ENCODE measurements at places on chromosomes 2 and 18.
A peak's percentile ranks its signal among the peaks of the same experiment; 100 is the strongest.

DNA sequence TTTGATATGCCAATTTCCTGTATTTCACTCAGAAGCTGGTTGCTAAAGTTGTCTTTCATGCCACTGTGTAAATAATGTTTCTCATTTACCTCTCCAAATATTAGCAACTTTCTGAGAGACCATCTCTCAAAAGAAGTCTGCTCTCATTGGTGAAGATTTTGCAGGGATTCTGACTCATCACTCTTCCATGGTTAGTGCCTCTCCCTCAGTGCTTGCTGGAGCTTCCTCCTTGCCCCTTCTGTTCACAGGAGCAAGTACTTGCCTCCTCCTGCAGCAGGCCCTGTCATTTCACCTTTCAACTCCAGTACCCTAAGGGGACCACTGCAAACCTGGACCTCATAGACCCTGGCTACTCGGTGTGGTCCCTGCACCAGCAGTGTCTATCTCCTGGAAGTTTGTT is 168.8 kb downstream of the ZNF385B start:
- DNase-seq, result no peak

GRCh38 chr2:101949304-101949703 is 42.5 kb upstream of the IL1R2 start:
- DNase-seq, result no peak

GRCh38 chr2:233480490-233481202 is 85.9 kb downstream of the USP40 start:
- no peak for DNase-seq

DNA sequence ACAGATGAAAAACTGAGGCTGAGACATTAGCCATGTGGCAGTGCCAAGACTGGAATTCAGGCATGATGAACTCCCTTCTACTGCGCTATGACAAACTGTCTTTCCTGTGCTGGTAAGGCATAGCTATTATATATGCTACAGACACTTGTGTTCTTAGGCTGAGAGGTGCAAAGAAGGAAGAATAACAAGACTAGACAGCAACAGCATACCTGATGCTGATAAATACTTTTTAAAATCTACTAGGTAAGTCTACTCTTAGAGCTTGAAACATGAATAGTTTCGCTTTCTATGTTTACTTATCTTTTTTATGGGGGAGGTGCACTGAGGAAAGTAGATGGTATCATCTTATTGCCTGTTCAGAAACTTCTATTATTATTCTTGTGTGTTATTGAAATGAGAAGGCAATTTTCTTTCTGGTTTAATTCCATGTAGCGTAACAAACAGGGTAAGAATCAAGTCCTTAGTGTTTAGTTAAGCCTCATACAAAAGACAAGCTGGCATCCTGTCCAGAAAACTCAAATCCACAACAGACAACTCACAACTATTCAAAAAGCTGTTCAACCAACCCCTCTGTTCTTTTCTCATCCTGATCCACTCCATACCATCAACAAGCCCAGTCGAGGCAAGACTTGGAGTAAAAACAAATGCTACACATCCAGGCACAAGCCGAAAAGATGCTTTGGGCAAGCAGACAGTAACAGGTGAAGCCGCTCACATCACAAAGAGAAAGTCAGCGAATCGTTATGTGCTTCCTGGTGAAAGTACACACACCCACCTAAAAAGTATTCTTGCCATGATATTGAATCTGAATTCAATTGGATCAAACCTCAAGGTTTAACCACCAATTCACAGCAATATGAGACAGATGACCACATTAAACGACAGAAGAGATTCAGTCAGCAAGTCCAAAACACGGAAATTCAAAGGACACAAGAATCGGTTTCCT is 1.5 kb downstream of the TTC32 start:
- peak; percentile 28 for DNase-seq

- DNase-seq, result no peak
These were observed 100.1 kb upstream of the RNF152 start for GRCh38 chr18:61992923-61993322.

DNA sequence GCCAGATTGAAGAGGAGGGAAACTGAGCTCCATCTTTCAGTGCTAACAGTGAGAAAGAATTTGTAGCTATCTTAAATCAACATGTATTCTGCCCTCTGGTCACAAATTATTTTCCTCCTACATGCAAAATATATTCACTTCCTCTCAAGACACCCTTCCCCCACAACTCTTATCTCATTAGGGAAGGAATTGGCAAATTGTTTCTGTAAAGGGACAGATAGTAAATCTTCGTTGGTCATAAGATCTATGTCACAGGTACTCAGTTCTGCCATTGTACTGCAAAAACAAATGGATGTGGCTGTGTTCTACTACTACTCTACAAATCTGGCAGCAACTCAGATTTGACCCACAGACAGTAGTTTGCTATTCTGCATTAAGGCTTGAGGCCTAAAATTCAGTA is 53.0 kb upstream of the CYP20A1 start:
- DNase-seq, result no peak

GRCh38 chr18:27769152-27769551 is 407.8 kb downstream of the CDH2 start:
- no peak for DNase-seq

GRCh38 chr2:1965726-1966125 is 221.4 kb upstream of the PXDN start:
- no peak for DNase-seq

DNA sequence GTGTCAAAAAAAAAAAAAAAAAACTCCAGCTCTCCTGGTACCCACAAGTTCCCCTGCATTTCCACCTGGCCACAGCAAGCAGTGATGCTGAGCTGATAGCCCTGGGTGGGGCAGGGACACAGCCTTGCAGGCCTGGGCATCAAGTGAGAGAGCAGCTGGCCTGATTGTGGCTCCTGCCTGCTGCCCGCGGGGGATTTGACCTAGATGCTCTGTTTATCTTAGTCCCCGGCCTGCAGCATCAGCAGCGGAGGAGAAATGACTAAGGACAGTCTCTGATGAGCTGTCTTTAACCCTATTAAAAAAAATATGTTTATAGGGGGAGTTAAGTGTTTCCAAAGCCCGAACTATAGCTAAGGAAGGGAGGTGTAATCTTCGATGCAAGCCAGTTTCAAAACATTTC is 102.6 kb downstream of the MTCL1 start:
- no peak for DNase-seq

DNA sequence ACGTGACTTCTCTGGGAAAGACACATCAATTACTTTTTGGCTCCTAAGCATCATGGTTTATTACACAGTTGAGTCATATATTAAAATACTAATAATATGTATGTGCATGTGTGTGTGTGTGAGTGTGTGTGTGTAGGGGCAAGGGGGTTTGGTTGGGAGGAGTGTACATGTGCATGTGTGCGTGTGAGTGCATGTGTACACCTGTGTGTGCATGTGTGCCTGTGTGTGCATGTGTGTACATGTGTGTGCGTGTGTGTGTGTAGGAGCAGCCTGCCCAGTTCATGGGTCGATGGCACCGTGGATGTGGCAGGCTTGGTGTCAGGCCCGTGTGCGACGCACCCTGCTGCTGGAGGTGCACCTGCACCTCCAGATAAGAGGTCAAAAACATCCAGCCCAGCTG is 99.0 kb upstream of the SNTG2 start:
- no peak for DNase-seq

DNA sequence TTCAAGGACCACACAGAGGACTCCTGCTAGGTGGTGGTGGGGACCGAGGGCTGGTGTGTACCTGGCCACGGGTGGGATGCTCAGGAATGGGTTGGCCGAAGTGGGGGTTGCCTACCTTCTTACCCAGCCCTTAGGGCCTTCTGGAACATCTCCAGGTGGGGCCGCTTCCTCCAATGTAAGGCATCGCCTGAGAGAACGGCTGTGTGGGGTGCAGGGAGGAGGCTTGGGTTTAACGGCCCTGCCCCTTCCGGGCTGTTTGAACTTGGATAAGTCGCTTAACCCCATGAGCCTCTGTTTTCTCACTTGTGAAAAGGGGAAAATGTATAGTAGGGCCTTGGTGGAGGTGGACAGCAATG is 35.0 kb downstream of the EMILIN2 start:
- DNase-seq, result no peak

- peak; percentile 70 for DNase-seq
These were observed 70.1 kb downstream of the QPCT start for GRCh38 chr2:37414470-37414949.

DNA sequence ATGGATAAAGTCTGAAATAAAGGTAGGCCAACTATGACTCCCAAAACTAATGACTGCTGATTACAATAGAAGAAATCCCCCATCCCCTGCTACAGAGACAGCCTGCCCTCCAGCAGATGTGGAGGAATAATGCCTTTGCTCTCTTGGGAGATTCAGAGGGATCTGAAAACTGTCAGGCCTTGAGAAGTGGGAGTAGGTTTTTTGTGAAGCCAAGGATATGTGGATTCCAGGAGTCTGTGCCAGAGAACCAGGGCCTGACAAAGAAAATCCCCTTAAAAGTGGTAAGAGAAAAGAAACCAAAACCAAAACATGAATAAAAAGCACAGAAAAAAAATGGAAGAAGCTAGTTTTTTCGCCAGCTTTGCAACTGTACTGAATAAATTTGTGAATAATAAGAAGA is 397.6 kb downstream of the ZNF521 start:
- no peak for DNase-seq

GRCh38 chr2:102484310-102485061 is 11.5 kb downstream of the SLC9A4 start:
- DNase-seq, result no peak

DNA sequence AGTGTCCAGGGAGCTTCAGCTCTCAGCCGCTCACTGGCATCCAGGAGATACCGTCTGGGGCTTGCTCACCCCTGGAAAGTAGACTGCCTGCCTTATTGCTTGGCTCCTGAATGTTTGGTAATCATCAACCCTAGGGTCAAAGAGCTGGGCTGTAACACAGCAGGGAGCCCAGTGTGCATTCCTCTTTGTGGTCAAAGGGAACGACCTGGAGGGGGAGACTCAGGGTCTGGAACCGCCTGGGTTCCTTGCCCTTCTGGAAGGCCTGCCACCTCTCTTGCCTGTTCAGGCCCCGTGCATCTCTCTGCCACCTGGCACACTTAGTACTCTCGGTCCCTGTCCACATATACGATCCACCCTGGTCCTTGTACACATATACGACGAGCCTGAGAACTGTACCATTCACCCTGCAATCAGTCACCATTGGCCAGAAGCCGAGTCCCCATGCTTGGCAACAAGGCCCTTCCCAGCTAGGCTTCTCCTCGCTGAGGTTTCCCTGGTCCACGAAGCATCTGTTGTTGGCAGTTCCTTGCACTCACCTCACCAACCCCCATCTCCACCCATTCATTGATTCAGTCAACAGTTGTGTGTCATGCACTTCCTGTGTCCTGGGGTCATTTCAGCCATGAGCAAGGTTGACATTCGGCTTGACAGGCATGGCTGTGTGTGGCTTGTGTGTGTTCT is at the start of gene NAT8:
Gene NAT8, minus strand, starts transcription at position 85 of the 681 bp plus-strand sequence. CDS start 794 bp downstream, outside the sequence.
- no peak for DNase-seq

GRCh38 chr18:12008181-12008767 is 27.0 kb downstream of the IMPA2 start:
- no peak for DNase-seq

DNA sequence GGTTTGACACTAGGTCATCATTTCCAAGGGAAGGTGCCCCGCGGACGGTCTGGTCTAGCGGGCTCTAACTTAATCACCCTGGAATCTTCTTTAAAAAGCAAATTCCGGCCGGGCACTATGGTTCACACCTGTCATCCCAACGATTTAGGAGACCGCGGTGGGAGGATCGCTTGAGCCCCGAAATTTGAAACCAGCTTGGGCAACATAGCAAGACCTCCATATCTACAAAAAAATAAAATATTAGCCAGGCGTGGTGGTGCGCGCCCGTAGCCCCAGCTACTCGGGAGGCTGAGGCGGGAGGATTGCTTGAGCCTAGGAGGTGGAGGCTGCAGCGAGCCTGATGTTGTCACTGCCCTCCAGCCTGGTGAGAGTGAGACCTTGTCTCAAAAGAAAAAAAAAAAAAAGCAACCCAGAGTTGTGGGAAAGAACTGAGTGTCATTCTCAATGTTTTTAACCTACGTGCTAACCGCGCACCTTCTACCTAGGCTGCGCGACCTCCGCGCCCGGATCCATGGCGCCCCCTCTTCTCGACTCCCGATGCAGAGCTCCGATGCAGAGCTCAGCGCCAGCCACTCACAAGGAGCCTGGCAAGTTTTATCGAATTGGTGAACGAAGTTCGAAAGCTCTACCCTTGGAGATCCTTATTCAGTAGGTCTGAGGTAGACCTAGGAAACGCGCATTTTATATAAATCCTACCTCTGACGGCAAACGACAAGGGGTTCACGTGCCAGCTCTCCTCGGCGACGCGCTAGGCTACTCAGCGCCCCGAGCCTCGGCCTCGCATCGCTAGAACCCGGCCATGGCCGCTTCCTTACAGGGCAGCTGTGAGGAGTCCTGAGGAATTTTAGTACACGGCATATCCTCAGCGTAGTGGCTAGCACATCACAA is 888 bp upstream of the TWSG1 start:
- no peak for DNase-seq

GRCh38 chr2:63658176-63658968 is 69.6 kb downstream of the MDH1 start:
- no peak for DNase-seq

DNA sequence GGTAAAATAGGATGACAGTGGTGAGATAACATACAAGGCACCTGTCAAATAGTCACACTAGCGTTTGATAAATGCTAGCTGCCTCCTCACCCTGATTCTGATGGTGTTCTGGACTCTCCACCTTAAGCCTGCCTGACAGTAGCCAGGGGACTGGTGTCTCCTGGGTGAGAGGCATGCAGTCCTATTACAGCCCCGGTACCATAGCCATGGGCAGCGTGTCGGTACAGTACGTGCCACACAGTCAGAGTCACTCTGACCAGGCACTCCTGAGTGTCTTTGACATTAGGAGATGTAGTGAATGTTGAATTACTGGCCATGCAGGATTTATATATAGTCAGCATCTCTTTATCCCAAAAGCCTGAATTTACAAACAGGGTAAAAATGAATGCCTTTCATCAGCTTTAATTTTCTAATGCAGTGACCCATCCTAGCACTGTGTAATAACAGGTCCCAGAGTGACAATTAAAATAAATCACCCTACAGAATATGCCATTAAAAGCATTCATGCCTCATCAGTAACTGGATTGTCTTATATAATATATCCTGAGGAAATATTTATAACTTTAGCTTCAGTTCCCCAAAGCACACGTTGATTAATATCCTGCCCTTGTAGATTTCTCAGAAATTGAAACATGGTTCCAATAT is 760.3 kb upstream of the SOX11 start:
- no peak for DNase-seq

DNA sequence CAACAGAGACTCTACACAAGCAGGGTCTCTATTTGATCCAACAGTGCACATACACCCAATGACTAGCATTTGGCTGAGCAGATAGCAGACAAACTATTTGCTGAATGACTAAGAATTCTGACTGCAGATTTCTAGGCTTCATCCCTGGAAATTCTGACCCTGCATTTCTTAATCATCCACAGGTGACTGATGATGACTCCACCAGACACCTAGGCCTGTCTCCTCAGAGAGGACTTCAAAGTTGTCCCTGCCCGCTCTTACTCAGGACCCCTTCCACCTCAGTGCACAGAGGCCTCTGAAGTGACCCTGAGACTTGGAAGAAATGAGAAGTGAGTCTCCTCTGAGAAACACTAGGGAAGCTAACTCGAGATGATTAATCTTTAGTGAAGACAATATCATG is 51.3 kb downstream of the SEPTIN10 start:
- DNase-seq, result no peak

Data from GM10248 (cell line).